ENCODE measurements at places on chromosomes 13 and 19.

DNA sequence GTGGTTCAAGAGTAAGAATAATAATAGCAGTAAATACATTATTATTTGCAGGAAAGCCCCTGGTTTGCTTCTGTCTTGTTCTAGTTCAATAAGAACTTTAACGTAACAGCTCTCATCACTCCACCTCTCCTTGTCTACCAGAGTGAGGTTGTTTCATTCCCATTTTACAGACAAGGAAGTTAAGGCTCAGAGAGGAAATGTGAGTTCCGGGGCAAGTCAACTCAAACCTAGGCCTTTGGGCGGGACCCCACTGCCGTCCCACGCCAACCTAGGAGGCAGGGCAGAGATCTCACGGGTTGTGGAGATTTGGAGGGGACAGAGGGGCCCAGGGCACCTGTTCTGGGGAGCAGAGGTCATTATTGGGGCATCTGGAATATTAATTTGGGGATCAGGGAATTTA is 1.5 kb downstream of the MAP4K1 start:
- DNase-seq = no peak

- no peak for DNase-seq
These were observed 43.4 kb upstream of the XPO4 start for GRCh38 chr13:20945952-20946383.

DNA sequence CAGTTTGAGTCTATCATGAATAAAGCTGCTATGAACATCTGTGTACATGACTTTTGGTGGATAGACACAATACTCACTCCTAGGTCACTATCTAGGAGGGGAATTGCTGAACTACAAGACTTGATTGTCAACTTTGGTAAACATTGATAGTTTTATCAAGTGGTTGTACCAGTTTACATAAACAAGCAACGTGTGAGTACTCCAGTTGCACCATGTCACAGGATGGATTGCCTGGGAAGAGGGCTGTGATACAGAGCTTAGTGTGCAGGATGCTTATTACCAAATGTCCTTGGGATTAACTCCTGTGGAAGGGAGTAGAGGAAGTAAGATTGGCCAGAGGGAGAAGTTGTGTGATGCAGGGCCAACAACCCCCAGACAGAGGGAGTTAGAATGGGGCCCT is 37.7 kb downstream of the RAP2A start:
- DNase-seq = no peak

GRCh38 chr13:31037874-31038500 is 105.5 kb downstream of the TEX26 start:
- DNase-seq = no peak

DNA sequence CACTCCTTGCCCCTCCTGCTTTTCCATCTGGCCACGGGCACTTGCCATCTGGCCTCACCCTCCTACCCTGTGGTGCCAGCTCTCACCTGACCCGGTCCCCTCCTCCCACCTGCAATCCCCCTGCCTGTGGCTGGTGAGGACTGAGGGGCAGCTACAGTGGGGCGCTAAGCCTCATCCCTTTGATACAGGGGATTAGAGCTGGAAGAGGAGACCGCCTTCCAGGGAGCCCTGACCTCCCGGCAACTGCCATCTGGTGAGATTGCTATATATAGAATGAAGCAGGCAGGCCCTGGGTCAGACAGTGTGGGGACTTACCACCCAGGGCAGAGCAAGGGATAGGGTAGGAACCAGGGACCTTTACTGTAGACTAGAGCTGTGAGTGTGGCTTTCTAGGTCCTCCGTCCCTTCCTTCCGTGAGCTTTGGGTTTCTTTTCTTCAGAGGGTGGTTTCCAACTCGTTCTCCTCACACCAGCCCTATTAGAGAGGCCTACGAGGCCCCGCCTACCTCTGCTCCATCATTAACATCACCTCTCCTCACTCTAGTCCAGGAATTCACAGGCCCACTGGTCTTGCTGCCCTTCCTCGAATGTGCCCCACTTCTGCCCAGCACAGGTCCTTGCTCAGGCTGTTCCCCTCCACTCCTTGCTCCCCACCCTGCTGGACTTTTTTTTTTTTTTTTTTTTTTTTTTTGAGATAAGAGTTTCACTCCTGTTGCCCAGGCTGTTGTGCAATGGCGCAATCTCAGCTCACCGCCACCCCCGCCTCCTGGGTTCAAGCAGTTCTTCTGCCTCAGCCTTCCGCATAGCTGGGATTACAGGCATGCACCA is 7.7 kb downstream of the KASH5 start:
- no peak for DNase-seq

DNA sequence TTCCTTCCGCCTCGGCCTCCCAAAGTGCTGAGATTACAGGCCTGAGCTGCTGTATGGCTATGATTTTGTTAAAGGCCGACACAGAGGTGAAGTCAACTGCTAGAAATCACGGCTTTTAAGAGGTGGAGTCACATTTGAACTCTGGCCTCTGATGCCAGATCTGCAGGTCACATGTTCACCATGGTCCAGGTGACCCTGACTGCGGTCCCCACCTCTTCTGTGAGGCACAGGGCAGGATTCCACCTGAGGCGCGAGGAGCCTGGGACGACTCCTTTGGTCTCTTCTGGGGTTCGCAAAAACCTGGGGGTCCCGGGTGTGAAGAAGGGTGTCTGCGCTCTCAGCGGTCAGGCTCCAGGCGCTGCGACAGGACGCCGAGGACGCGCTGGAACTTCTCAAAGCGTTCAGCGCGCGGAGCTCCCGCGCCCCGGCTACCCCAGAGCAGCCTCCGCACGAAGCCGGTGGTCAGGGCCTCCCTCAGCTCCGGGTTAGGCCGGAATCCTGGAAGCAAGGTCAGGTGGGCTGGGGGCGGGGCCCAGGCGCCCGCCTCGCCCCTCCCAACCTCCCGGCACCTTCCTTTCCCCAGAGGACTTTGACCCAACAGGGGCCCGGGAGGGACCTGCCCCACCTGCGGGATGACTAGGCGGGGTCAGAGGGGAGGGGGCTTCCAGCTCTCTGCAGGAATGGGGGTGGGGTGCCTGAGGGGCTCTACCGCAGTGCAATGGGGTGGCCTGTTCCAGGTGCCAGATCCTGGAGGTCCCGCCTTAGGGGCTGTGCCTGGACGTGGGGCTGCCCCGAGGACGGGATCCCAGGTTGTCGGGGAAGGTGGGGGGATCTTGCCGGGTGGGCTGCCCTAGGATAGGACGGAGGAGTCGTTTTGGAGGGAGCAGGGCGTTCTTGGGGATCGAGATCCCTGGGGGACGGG is 13.0 kb downstream of the TRIP10 start:
- DNase-seq = no peak

GRCh38 chr13:42394711-42395085 is 122.7 kb downstream of the AKAP11 start:
- DNase-seq = no peak

DNA sequence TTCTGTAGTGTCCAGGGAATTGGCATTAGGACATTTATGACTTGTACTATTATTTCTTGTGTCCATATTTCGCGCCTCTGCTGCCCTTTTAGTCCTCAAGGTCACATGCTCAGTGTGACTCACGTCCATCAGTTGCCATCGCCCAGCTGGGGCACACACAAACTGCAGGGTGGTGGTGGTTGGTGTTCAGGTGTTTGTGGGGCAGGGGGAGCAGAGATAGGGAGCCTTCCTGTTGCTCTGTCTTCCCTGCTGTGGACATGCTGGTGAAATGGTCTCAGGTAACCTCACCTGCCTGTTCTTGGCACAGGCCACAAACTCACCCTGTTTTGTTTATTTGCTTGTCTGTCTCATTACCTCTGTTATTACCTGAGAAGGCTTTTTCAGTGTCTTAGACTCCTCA is 22.4 kb downstream of the PRR12 start:
- DNase-seq = no peak

DNA sequence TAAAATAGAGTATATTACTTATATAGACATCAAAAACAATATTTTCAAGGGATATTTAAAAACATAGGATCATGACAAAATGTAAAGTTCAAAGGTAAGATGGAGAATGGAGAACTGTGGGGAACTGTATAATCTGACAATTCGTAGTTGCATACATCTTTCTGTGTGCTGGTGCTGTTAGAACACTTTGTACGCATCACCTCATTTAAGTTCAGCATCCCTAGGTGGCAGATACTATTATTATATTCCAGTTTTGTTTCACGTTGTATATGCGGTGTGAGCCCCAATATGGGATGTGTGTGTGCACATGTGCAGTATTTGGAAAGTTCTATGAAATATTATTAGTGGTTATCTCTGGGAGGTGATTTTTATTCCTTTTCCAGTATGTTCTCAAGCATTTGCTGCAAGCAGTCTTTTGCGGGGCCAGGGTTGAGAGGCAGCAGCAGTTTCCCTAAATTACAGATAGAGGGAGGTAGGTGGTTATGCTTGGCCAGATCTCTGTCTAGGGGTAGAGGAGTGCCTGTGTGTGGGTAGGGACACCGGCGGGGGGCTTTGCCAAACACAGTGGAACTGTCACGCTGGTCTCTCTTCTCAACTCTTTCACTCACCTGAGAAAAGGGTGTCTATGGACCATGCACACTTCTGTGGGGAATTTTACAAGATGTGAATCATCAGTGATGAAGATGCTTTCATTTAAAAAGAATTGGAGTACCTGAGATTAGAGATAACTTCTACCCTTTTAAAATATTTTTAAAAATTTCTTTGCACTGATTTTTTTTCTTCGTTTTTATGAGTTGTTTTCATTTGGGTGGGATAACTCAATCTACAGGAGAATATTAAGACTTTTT is 55.6 kb upstream of the ALOX5AP start:
- no peak for DNase-seq

DNA sequence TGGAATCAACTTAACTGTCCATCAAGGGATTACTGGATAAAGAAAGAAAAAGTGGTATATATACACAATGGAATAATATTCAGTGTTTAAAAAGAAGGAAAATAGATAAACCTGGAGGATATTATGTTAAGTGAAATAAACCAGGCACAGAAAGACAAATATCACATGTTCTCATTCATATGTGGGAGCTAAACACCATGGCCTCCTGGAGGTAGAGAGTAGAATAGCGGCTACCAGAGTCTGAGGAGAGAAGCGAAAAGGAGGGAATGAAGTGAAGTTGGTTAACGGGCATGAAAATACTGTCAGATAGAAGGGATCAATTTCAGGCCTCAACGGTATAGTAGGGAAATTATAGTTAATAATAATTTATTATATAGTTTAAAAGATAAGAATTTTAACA is 147.5 kb upstream of the OBI1 start:
- DNase-seq = no peak

- DNase-seq = peak; percentile 75
These were observed 12.7 kb upstream of the PSMD8 start for GRCh38 chr19:38361633-38362075.

DNA sequence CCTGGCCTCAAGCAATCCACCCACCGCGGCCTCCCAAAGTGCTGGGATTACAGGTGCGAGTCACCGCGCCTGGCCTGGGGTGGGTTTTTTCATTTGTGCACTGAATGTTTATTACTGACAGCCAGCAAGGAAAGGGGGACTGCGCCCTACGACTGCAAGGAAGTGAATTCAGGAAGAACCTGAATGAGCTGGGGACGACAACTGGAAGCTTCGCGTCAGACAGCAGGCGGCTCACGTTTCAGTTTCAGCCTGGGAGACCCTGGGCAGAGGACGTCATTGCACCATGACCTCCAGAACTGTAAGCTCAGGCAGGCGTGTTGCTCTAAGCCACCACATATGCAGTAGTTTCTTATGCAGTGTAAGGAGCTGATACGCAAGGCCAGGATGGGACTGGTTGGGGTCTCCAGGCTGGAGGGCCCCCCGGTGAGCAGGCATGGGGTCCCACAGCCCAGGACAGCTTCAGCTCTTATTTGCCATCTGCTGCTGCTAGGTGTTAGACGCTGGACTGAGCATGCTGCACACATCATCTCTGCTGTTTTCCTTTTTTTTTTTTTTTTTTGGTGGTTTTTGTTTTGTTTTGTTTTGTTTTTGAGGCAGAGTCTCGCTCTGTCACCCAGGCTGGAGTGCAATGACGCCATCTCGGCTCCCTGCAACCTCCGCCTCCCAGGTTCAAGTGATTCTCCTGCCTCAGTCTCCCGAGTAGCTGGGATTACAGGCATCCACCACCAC is 66.6 kb downstream of the GADD45B start:
- DNase-seq = no peak

DNA sequence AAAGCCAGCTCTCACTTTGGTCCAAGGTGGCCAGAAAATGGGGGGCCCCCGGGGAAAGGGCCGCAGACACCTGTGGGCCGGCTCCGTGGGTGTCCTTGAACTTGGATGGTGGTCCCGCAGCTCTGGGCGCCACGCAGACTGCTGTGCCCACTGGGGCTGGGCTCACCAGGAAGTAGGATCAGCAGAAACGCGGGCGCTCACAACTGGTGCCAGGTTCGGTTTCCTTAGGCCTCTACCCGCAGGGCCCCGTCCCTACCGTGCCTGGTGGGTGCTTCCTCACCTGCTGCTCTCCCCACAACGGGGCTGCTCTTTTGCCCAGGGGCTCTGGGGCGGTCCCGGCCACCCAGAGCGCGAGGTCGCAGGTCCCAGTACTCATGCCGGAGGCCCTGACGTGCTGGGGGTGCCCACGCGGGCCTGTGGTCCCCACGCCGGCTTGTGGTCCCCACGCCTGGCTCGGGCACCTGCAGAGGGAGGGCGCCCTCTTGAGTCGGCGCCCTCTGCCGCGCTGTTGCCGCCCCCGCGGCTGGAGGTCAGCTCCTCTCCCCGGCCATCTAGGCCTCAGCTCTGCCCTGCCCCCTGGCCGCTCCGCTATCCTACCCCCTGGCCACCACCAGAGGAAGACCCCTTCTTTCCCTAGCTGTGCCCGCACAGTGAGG is 1303.6 kb downstream of the UQCRFS1 start:
- DNase-seq = no peak

- DNase-seq = no peak
These were observed 10.3 kb upstream of the SLC7A10 start for GRCh38 chr19:33235996-33236350.

DNA sequence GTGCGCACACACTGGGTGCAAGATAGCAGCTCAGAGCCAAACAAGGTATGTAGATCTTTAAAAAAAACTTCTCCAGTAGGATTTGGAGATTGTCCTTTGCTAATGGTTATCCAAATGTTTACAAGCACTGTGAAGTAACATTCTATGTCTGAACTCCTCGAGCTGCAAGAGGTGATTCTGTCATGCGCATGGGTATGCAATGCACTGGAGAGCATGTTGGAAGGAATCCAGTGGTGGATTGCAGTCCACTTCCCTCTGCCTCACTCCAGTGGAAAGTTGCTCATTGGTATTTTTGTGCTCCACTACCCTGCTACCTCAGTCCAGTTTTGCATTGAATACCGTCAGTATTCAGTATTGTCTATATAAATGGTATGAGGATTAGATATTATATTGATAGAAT is 132.1 kb downstream of the ATP8A2 start:
- DNase-seq = no peak

DNA sequence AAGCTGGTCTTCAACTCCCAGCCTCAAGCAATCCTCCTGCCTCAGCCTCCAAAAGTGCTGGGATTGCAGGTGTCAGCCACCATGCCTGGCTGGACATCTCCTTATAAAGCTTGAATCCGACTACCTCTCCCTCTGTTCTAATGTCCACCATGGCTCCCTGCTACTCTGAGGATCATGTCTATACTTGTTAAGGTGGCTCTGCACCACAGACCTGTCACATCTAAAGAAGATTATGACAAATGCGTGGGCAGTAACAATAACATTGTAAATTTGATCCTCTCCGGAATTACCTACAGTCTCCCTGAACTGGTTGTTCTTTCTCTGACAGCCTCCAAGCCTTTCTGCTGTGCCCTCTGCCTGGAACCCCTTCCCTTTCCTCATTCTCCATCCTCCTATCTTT is 1.8 kb downstream of the NXNL1 start:
- DNase-seq = no peak

- no peak for DNase-seq
These were observed 568.5 kb downstream of the SLITRK6 start for GRCh38 chr13:85230691-85231093.

Data from LoVo (cell line).